NCI-H526 (cell line): ENCODE measurements at places on chromosomes 1 and 21.
A peak's percentile ranks its signal among the peaks of the same experiment; 100 is the strongest.

GRCh38 chr1:76769911-76770310 is 97.4 kb upstream of the ST6GALNAC5 start:
- no peak for DNase-seq

DNA sequence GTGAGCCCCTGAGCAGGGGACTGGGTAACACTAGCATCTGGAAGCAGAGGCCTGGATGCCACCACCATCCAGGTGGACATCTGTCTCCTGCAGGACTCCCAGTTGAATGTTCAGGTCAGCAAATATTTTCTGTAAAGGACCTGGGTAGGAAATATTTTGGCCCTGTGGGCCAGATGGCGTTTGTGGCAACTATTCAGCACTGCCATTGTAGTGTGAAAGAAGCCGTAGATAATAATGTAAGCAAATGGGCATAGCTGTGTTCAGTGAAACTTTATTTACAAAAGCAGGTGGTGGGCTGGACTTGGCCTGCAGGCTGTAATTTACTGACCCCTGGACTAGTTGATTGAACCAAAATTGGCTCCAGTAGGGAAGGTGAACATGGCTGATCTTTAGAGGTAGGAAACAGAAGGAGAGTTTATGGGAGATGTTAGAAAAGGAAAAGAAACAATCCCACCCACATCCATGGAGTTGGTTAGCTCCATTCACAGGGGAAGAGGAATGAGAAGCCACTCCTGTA is 20.0 kb upstream of the CD101 start:
- DNase-seq: no peak

- no peak for DNase-seq
Measured at GRCh38 chr1:156581661-156582387, 2.3 kb downstream of the TTC24 start.

- DNase-seq: no peak
Measured at GRCh38 chr1:35316264-35316663, 47.8 kb downstream of the ZMYM4 start.

DNA sequence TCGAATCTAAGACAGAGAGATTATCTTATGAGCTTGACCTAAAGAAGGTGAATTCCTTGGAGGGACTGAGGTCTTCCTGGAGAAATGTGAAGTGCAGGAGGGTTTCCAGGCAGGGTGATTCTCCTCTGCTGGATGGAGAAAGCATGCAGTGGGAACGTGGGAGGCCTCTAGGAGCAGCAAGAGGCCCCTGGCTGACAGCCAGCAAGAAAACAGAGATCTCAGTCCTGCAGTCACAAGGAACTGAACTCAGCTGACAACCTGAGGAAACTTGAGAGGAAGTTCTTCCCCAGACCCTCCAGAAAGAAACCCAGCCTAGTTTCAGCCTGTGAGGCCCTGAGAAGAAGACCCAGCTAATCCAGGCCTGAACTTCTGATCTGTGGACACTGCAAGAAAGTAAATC is 345.9 kb downstream of the FAM72C start:
- DNase-seq: no peak

- DNase-seq: no peak
Measured at GRCh38 chr1:173395762-173396161, 81.4 kb upstream of the PRDX6 start.

DNA sequence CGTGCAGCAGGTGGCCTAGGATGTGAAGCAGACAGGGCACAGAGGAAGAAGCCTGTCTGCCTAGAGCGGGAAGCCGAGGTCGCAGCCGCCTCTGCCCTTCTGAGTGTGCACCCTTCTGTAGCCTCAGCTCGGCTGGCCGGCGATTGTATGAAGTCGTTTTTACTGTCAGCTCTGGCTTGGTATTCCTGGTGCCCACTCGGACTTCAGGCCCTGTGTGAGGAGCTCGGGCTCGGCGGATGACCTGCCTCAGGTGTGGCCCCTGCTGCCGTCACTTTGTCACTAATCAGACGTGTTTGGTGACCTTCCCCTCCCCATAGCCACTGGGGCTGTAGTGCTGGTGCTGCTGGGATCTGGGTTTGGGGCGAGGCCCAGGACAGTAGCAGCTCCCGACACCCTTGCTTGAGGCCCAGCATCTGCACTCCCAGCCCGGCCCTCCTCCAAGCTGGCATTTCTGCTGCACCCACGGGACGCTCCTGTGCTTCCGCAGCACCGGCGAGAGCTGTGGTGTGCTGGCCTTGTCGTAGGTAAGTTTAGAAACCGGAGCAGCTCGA is 18.1 kb downstream of the SLX9 start:
- DNase-seq: no peak

DNA sequence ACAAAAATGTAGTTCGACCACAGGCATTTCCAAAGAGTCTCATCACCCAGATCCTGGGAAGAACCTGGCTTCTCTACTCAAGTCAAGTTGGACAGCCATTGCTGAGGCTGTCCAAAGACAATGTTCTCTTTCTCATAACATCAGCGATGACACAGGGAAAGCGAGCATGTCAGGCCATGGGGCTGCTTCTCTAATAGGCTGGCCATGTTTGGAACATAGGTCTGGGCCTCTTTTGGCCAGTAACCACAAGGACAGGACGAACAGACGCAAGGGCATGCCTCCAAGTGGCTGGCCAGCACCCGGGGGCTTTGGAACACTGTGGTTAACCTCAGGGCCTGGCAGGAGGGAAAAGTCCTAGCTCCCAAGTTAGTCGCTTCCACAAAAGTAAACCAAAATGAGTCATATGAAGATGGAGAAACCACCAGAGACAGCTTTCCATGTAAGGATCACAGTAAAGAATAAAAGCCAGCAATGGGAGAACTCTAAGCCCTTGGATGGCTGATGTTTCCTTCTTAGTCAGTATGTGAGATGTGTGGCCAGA is 80.6 kb upstream of the SLC44A3 start:
- DNase-seq: no peak

GRCh38 chr1:40391688-40392145 is 18.2 kb downstream of the SMAP2 start:
- DNase-seq: no peak

DNA sequence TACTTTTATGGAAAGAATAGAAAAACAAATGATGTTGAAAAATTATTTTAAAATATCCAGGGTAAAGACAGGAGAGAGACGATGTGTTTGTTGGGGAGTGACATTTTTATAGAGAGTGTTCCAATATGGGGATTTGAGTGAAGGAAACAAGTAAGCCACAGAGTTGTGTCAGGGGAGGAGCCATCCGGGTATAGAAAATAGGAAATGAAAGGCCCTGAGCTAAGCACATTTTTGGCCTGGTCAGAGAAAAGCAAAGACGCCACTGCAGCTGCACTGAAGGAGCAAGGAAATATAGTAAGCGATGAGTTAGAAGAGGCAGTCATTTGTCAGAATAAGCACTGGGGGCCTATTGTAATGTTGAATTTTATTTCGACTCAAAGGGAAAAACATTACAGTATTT is 107.3 kb upstream of the ADGRL4 start:
- no peak for DNase-seq

DNA sequence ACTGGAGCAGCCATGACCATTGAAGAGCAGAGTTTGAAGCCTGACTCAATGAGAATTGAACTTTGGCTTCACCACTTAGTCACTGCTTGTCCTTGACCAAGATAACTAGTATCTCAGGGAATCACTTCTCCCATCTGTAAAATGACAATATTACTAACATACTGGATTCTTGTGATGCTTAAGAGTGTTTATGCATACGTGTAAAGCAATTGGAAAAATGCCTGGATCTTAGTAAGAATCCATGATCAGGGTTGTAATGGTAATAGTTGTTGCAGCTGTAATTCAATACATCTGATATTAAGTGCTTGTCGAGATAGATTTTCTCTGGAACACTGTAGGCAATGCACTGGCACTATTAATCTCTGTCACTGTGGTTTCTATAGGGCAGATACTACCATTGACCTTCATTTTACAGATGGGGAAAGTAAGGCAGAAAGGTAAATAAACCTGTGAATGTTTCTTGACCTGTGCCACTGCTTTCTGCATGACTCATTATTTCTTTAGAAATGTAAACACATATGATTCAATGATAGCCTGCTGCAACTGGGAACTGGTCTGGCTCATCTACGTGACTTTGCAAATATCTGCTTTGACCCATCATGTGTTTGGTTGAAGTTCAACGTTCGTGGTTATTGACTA is 662.5 kb downstream of the PLA2G4A start:
- DNase-seq: no peak

DNA sequence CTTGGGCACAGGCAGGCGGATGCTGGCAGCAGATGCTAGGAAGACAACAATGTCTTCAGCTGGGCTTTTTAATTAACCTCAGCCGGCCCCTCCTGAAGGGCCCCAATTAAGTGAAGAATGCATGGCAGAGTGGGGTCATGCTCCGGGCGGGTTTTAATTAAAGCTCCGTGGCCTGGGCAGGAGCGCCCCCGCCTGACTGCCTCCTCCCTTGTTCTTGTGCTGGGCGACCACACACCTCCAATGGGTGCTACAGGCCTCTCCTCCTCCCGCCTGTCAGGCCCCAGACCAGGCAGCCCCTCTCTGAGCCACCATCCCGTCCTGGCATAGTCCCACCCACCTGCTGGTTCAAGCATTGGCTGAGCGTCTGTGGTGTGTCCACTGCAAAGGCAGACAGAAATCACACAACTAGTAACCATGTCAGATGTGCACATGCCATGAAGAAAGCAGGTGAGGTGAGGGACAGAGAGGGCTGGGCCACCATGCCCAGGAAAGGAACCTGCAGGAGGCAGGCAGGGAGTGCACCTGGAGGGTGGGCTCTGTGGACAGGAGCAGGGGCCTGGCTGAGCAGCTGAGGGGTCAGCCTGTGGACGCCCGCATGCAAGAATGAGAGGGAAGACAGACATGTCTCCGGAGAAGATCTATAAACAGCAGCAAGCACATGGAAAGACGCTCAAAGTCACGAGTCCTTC is 8.5 kb upstream of the ARF1 start:
- DNase-seq: peak; percentile 20

GRCh38 chr1:20291645-20292084 is 990 bp downstream of the VWA5B1 start:
- no peak for DNase-seq

DNA sequence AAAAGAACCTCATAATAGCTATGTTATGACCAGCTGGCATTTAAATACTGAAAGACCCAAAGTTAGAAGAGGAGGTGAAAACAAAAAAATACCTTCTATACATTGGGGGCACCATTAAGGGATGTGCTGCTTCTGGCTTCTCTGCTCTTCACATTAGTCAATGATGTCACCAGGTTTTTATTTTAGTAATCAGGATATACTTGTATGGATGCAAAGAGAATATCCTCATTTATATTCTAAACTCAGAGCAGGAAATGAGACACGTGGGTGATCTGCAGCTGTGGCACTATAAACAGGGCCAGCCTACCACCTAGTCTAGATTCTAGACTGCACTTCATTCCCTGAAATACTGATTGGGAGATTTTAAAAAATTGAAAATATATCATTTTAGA is 51.2 kb downstream of the WLS start:
- DNase-seq: no peak

DNA sequence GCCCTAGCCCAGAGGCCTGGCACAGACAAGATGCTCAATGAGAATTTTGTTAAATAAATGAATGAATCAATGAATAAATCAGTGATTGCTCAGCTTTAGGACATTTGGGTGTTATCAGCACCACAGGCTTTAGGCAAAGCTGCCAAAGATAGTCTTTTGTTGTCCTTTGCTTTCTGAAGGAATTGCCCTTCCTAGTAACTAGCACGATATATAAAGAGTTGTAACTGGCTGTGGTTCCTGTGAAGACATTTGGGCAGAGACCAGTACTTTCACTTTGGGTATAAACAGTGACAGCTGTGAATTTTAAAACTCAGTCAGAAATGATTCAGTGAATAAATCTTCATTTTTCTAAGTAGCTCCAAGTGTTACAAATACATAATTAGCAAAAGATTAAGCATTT is 13.3 kb downstream of the RNU5D-1 start:
- DNase-seq: no peak

DNA sequence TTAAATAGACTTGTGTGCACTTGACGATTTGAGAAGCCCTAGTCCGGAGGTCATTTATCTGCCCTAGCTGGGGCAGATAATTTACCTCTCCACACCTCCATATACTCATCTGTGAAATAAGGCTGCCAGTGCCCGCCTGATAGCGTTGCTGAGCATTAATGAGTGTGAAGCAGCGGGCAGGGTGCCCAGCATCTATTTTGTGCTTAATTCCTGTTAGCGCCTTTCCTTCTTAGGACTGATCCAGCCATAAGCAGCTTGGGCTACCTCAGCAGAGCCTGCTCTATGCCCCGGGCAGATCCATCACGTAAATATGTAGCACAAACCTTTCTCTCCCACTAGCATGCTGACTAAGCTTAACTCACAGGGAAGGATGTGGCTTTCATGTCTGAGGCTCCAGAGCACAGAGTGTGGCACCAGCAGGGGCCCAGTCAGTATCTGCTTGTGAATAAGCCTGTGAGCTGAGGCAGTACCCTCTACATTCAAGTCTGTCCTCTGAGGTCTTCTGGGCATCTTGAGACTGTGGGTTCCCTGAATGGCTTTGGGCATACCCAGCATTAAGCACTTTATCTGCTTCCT is 21.5 kb upstream of the RNF187 start:
- DNase-seq: no peak

GRCh38 chr1:53678507-53678906 is 60.5 kb downstream of the GLIS1 start:
- no peak for DNase-seq

DNA sequence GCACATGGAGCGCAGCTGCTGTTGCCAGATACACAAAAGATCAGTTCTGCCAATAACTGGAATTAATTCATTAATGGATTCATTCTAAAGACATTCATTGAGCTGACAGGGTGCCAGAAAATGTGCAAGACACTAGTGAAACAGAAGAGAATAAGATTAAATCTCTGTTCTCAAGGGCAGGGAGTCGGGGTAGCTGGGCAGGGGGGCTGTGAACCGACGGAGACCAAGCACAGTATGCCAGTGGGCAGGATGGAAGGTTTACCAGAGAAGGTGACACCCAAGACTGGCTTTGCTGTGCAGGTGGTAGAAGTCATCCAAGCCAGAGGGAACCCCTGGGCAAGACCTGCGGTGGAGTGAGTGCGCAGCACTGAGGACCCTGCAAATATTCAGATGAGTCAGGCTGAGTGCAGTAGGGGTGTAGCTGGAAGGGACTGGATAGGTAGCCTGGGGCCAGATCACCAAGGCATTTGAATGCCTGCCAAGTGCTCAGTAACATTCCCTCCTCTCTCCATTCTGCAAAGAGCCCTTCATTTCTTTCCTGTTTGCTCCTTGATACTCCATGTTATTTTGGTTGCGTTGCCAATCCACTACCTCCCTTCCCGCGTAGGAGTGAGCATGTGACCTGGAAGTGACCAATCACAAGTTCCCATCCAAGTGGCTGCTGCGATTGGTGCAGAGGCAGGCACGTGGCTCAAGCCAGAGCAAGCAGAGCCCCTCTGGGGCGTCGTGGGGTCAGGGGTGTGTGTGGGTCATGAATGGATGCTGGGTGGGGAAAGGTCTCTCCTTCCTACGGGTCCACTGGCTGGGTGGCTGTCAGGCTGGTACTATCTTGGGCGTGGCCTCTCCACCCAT is 413.1 kb downstream of the PTPRU start:
- no peak for DNase-seq

- DNase-seq: peak; percentile 55
Measured at GRCh38 chr1:32773018-32773763, 44.0 kb downstream of the YARS1 start.
